Stimulated activated CD4-positive, alpha-beta T cell treated with anti-CD3 and anti-CD28 coated beads, Interleukin-2, amount 100 ng/mL, for 24 hours (primary cell): ENCODE measurements at places on chromosomes 4 and X.

DNA sequence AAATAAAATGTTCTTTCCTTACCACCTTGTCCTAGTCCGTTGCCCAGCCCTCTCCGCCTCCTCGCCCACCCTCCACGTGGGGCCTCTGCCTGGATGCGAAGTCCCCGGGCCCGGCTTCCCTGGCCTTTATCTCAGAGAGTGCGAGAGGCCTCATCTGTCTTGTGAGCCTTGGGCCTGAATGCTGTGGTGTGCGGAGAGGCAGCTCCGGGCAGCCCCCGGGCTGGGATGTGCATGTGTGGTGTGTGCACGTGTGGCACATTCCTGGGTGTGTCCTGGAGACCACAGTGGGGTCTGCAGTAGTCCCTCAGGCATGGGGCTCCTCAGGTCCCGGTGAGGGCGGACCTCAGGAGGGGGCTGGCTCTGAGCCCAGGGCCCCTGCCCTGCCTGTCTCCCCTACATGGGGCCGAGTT, 31.4 kb downstream of the DOK7 start:
- DNase-seq: no peak

DNA sequence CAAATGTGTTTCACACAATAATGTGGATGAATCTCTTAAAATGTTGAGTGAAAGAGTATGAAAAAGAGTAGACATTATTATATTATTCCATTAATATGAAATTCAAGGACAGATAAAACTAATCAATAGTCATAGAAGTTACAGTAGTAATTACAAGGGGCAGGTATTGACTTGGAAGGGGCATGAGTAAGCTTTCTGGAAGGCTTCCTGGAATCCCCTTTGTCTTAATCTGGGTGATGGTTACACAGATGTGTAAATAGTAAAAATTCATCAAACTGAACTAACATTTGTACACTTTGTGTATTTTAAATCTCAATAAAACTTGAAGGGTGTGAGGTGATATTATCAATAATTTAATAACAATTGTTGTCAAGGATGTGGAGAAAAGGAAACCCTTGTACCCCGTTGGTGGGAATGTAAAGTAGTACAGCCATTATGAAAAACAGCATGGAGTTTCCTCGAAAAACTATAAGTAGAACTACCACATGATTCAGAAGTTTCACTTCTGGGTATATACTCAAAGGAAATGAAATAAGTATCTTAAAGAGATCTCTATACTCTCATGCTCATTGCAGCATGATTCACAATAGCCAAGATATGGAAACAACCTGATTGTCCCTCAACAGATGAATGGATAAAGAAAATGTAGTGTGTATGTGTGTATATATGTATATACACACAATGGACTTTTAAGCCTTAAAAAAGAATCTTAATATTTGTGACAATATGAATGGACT, 96.9 kb upstream of the MID1IP1 start:
- no peak for DNase-seq

GRCh38 chrX:19532709-19533108, 17.4 kb upstream of the MAP3K15 start:
- no peak for DNase-seq

- no peak for DNase-seq
These were observed 143.4 kb downstream of the TMEM144 start for GRCh38 chr4:158353541-158354304.

- DNase-seq: no peak
These were observed 8.8 kb downstream of the DOK7 start for GRCh38 chr4:3471886-3472285.

DNA sequence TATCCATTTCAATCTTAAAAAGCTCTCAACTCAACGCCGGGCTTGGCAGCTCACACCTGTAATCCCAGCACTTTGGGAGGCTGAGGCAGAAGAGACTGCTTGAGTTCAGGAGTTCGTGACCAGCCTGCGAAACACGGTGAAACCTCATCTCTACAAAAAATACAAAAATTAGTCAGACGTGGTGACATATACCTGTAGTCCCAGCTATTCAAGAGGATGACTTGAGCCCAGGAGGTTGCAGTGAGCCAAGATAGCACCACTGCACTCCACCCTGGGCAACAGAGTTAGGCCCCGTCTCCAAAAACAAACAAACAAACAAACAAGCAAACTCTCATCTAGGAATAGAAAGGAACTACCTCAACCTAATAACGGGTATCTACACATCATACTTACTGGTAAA, 50.8 kb downstream of the PTPN13 start:
- no peak for DNase-seq

DNA sequence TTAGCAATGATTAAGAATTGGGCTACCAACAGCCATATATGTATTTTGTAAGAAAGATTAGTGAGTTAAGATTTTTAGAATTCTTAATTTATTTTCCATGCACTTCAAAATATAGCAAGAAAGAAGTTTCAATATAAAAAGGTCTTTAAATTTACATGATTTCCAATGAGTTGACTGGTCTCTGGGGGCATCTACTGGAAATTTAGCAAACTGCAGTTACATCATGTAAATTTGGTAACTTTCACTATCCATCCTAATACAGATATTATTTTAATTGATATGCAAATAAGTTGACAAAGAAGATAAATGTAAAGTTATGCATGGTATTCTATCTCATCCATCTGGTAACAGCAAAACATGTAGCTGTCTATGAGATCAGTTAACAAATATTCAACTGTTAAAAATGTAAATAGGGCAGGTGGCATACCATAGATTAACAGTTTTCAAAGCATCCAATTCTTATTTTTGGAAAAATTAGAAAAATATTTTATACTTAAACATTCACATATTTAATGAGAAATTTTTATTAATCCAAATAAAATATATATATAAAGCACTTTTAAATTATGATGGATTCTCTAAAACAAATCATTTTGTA, 29.1 kb downstream of the TTC29 start:
- no peak for DNase-seq

DNA sequence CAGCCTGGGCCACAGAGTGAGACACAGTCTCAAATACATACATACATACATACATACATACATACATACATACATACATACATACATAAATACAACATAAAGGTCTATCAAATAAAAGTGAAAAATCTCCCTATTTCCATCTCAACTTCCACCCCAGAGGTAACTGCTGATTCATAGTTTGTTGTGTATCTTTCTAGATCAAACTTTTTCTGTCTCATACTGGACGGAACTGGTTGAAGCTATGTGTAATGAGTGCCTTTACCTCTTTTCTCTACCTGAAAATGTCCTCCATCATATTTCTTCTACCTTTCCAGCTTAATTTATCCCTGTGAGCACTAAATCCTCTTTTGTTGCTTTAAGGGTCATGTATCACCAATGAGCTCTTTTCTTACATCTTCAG, 102.5 kb downstream of the HDAC8 start:
- DNase-seq: no peak

GRCh38 chrX:6856471-6856870, 291.0 kb upstream of the STS start:
- no peak for DNase-seq

DNA sequence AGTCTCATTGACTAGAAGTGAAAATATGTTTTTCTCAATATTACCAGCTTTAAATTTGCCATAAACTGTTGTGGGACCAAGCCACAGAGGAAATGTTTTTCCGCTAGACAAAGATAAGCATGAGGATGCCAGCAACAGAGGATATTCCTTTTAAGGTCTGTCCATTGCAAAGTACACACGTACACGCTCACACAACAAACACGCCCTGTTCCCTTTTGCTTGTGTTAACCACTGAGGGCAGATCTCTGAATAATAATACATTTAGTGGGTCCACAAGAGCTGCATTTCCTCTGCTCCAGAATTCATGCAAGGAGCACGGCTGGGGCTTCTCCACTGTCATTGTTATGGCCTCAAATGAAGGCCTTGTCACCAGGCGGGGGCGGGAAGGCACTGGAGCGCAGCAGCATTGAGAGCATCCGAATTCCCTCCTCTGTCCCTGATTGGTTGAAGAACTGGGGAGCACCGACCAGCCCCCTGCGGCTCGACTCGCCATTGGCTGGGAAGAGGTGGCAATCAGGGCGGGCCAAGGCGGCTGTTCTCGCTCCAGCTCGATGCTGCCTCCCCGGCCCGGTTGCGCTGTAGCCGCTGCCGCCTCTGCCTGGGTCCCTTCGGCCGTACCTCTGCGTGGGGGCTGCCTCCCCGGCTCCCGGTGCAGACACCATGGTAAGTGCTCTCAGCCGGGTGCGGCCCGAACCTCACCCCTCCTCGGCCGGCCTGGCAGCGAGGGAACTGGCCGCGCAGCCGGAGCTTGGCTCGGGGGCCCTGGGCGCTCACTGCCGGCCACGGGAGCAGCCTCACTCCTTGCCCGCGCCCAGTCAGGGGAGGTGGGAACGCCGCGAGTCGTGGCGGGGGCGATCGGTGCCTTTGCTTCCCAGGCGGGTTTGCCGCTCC, at the start of gene GUCY1B1:
GUCY1B1 (plus strand) TSS at position 541 of the 891 bp plus-strand sequence; CDS start at position 661, 120 bp downstream.
- DNase-seq: peak; percentile 53

DNA sequence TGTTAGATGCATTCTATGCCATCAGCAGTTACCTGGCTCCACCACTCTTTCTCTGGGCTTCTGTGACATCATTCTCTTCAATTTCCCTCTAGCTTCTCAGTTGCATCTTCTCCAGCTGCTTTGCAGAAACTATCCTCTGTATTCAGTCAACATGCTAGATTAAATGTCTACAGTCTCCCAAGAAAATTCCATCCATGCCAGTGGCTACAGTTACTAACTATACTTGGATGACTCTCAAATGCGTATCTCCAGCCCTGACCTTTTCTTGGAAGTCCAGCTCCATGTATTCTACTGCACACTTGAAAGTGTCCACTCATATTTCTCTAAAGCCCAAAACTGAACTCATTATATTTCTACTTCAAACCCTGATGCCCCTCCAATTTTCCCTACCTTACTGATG, 232.3 kb upstream of the TENM3 start:
- no peak for DNase-seq

DNA sequence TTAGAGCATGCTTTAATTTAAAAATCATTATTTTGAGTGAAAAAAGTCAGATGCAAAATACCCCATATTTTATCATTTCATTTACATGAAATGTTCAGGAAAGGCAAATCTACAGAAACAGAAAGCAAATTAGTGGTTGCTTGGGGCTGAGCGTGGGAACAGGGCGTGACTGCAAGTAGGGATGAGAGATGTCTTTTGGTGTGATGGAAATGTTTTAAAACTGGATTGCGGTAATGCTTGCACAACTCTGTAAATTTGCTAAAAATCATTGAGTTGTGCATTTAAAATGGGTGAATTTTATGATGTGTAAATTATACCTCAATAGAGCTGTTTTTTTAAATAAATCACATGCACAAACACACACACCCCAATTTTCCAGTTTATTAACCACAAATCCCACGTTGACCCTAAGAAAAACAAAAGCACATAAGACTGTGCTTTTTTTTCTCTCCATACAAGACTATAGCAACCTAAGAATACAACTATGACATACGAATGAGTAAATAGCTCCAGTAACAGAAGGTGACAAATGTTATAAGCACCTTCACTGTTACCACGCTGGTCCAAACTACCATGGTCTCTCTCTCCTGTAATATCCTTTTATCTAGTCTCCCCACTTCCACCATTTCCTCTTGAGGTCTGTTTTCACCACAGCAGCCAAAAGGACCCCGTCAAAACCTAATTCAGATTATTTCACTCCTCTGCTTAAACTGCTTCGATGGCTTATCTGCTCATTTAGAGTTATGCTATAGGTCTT, 37.2 kb downstream of the FRMD7 start:
- no peak for DNase-seq

GRCh38 chr4:128347930-128348660, 60.5 kb upstream of the PGRMC2 start:
- DNase-seq: no peak

DNA sequence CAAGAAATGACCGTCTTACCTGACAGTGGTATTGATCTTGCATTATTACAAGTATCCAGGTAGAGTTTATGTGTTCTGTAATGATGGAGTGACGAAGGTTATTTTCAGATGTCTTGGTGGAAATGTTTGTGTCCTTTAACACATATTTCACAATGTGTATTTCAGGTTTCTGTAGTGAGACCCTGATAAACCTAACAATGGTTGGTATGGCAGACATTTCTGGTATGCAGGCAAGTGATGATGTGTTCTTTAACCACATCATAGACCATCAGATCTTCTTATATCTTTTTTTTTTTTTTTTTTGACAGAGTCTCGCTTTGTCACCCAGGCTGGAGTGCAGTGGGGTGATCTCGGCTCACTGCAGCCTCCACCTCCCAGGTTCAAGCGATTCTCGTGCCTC, 14.6 kb upstream of the ATXN3L start:
- DNase-seq: no peak
